ENCODE measurements at places on chromosomes 13 and 19.

GRCh38 chr13:97018029-97018819 lies 23.9 kb upstream of the OXGR1 start:
- peak; percentile 22 for DNase-seq

GRCh38 chr19:35558400-35559280 lies 4.8 kb downstream of the ATP4A start:
- no peak for DNase-seq

DNA sequence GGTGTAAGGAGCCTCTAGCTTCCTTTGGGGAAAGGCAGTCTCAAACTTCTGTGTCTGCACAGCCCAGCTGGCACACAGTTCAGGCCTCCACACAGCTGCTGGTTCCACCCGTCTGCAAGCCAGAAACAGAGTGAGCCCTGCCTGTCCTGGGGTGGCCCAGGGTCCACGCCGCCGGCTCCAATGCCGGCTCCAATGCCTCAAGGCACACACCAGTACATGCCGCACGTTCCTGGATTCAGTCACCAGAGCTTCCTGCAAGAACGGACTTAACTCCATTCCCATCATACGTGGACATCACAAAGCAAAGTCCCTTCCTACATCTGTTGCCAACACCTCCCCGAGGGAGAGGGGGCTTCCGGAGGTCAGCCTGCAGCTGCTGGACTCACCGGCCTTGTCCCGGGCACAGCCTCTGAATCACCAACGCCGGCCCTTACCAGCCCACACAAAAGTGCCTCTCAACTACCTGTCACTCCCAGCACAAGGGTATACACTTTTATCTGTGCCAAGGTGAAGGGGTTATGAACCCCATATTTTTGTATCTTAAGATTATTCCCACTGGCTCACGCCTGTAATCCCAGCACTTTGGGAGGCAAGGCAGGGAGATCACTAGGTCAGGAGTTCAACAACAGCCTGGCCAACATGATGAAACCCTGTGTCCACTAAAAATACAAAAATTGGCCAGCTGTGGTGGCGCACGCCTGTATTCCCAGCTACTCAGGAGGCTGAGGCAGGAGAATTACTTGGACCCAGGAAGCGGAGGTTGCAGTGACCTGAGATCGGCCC lies 8.5 kb downstream of the SH3GL1 start:
- no peak for DNase-seq

- DNase-seq = no peak
Observed at GRCh38 chr13:95507991-95508390, 44.5 kb upstream of the CLDN10 start.

GRCh38 chr13:91563799-91564198 lies 165.4 kb downstream of the GPC5 start:
- DNase-seq = no peak

Data from brain pericyte (primary cell).